Cardiac septum (tissue), 1 donor: ENCODE measurements at places on chromosomes 4 and X. TPM values are rescaled to one million over a fixed set of nuclear protein-coding genes. Genes with fewer than 3 reads are reported as not detected.

Gene IL2RG
- 2.3 TPM for total RNA-seq

Gene CCKAR
- not detected for total RNA-seq

GRCh38 chrX:48919947-48920717 is 1.3 kb upstream of the PIM2 start:
- DNase-seq = no peak

DNA sequence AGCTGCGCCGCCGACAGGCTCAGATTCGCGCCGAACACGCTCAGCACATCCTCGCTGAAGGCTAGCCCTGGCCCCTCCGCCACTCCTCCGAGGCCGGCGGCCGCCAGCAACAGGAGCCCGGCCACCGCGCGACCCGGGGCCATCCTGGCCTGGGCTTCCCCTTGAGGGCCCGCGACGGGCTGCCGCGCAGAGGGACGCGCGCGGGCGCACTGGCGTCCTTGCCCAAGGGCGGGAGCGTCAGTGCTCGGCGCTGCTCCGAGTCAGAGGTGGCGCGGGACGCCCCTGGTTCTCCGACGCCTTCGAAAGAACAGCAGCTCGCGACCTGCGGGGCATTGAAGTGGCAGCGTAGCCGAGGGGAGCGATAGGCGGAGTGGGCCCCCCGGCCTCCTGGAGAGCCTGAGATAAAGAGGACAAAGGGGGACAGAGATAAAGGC is 745 bp downstream of the SLC39A8 start:
- peak; percentile 87 for DNase-seq

Gene RTL3
- total RNA-seq = 0.24 TPM

Gene ZNF185
- total RNA-seq = 1.4 TPM

DNA sequence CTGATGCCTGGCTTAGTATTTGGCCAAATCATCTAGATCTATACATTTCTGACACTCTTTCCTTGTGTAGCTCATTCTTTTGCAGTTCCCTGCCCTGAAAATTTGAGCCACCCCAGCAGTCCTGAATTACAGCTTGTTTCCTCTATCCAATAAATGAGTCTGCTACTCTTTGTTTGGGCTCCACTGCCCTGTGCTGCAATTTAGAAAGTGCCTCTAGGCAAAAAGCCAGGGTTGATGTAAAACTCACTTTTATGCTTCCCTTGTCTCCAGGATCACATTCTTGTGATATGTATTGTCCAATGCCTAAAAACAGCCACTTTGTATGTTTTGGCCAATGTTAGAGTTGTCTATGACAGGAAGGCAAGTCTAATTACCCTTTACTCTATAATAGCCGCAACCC is 101.7 kb upstream of the MAP3K15 start:
- DNase-seq = no peak

Gene DIPK2B
- total RNA-seq = 14.0 TPM

Gene RBM47
- total RNA-seq = 3.3 TPM

Gene ADGRG4
- 0.05 TPM for total RNA-seq

DNA sequence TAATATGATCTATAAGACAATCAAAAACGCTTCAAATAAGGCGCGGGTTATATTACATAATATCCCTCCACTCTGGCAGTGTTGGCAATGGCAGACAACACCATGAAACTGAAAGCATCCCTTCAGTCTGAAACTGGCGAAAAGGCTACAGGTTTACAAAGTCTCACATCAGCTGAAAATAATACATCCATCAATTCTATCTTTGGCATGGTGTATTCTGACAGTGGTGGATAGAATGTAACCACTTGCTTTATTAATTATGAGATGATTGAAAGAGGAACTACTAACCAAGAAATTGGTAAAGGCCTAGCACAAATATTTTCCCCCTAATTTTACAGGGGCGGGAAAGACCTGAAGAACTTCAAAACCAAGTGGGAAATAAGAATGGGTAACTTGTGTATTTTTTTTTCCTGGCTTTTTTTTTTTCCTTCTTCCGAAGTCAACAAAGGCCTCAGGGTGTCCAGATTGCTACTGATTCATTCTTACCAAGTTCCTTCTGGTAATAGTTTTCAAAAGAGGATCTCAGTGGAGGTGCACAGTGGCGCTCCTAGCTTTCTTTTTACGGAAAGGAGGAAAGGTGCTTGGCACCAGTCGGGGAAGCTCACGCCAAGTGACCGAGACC is 728 bp downstream of the UBA6 start:
- no peak for DNase-seq

Gene FRG2
- not detected for total RNA-seq

- DNase-seq = no peak
These were observed 280.3 kb downstream of the ARAP2 start for GRCh38 chr4:35963974-35964515.

Gene USP51
- total RNA-seq = 2.1 TPM

GRCh38 chr4:25402521-25402920 is 25.5 kb downstream of the ANAPC4 start:
- DNase-seq = no peak

GRCh38 chr4:7738458-7739076 is 201.1 kb downstream of the AFAP1 start:
- no peak for DNase-seq
